ENCODE measurements at places on chromosomes 2 and 18. TPM values are rescaled to one million over a fixed set of nuclear protein-coding genes. Genes with fewer than 3 reads are reported as not detected.

DPP4 gene
- polyA plus RNA-seq, result 0.05 TPM

GRCh38 chr2:187475499-187476248, 27.6 kb upstream of the CALCRL start:
- H3K27me3 ChIP-seq, result no peaks in the 10 kb centered on the region
- no peaks in the 10 kb centered on the region for H3K36me3 ChIP-seq
- H3K4me1 ChIP-seq, result no peaks in the 10 kb centered on the region
- no peak for DNase-seq
- H3K27ac ChIP-seq, result no peak overlapping the region
- H3K4me3 ChIP-seq, result no peak overlapping the region

DSG4 gene
- not detected for polyA plus RNA-seq

DNA sequence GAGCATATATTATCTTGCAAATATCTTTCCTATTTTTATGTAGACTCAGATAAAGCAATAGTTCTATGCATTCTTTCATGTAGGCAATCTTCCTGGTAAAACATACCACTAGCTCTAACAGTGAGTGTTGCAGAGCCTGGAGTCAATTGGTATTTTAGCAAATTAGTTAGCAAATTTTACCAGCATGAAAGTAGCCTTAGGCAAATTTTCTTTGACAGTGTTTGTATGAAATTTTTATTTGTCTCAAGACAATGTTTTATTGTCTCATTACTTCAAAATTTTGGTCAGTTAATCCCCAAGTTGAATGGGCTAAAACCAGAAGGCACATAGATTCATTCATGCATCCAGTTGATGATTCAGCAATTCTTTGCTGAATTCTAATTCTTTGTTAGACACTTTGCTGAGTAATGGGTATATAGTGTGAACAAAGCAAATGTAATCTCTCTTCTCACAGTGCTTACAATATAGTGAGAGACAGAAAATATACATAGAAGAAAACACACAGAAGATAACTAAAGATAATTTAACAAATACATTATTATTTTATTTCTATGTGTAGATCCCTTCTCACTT, 27.1 kb downstream of the SLC38A11 start:
- no peak overlapping the region for H3K27ac ChIP-seq
- peaks cover 48% of the 10 kb centered on the region for H3K36me3 ChIP-seq
- DNase-seq, result no peak

- H3K4me3 ChIP-seq, result peak overlapping the region; percentile 59
- no peaks in the 10 kb centered on the region for H3K36me3 ChIP-seq
- no peak for DNase-seq
- peaks cover 25% of the 10 kb centered on the region for H3K27me3 ChIP-seq
- H3K27ac ChIP-seq, result no peak overlapping the region
Observed at GRCh38 chr18:36296650-36297416, 680 bp upstream of the FHOD3 start.

ASIC4 gene
- not detected for polyA plus RNA-seq

DNA sequence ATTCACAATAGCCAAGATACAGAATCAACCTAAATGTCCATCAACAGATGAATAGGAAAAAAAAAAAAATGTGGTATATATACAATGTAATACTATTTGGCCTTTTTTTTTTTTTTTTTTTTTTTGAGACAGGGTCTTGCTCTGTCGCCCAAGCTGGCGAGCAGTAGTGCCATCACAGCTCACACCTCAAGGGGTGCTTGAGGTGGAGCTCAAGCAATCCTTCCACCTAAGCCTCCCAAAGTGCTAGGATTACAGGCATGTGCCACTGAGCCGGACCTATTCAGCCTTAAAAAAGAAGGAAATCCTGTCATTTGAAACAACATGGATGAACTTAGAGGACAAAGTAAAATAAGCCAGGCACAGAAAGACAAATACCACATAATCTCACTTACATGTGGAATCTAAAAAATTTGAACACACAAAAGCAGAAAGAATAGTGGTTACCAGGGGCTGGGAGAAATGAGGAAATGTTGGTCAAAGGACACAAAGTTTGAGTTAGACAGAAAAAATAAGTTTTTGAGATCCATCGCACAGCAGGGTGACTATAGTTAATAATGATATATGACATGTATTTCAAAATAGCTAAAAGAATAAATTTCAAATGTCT, 26.0 kb downstream of the TLK1 start:
- no peak for DNase-seq
- H3K27me3 ChIP-seq, result no peaks in the 10 kb centered on the region
- no peaks in the 10 kb centered on the region for H3K36me3 ChIP-seq
- H3K4me3 ChIP-seq, result peak overlapping the region; percentile 69
- peaks cover 78% of the 10 kb centered on the region for H3K4me1 ChIP-seq

GRCh38 chr2:25340181-25340921, 1.4 kb downstream of the DNMT3A start:
- H3K27me3 ChIP-seq, result peaks cover 4% of the 10 kb centered on the region
- DNase-seq, result no peak
- H3K36me3 ChIP-seq, result no peaks in the 10 kb centered on the region
- no peak overlapping the region for H3K27ac ChIP-seq
- H3K4me1 ChIP-seq, result peaks cover 27% of the 10 kb centered on the region

C2orf78 gene
- not detected for polyA plus RNA-seq

DNA sequence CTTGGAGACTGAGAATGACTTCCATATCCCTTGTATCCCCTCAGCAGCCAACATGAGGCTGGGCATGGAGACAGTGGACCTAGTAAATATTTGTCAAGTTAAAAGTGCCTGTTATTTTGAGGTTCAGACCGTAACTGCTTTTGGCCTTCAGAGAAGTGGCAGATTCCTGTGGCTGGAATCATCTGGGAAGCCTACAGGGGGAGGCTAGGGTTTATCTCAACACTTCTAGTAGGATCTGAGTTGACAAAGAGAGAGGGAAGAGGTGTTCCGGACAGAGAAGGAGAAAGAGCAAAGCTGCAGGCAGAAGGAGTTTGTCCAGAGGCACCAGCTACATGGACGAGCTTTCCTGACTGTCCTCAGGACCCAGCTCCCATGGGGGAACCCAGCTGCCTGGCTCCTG, 27.0 kb downstream of the SLC14A2 start:
- H3K36me3 ChIP-seq, result no peaks in the 10 kb centered on the region
- H3K4me1 ChIP-seq, result no peaks in the 10 kb centered on the region
- peak overlapping the region; percentile 20 for H3K27ac ChIP-seq
- H3K4me3 ChIP-seq, result no peak overlapping the region
- peaks cover 7% of the 10 kb centered on the region for H3K27me3 ChIP-seq
- no peak for DNase-seq

- no peaks in the 10 kb centered on the region for H3K36me3 ChIP-seq
- peaks cover 19% of the 10 kb centered on the region for H3K27me3 ChIP-seq
- H3K27ac ChIP-seq, result no peak overlapping the region
- no peaks in the 10 kb centered on the region for H3K4me1 ChIP-seq
- DNase-seq, result peak; percentile 14
Observed at GRCh38 chr2:138787053-138787666, 7.0 kb upstream of the NXPH2 start.

REG1A gene
- not detected for polyA plus RNA-seq

VAMP5 gene
- 41.9 TPM for polyA plus RNA-seq

DNA sequence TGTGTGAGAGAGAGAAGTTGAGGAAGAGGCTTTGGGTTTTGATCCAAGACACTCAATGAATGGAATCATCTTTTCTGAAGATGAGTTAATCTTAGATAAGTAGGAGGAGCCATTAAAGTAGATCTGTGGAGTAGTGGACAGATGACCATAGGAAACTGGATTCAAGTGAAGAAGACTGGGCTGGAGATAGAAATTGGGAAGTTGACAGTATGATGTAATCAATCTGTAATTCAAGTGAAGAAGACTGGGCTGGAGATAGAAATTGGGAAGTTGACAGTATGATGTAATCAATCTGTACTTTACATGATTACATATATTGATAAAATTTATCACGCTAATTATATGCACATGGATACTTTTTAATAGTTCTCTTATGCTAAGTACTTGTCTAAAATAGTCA, 92.8 kb downstream of the PHLPP1 start:
- no peak overlapping the region for H3K27ac ChIP-seq
- H3K4me1 ChIP-seq, result peaks cover 14% of the 10 kb centered on the region
- H3K36me3 ChIP-seq, result no peaks in the 10 kb centered on the region

GRCh38 chr2:212791569-212791968, 253.0 kb upstream of the ERBB4 start:
- H3K36me3 ChIP-seq, result peaks cover under 1% of the 10 kb centered on the region
- no peaks in the 10 kb centered on the region for H3K4me1 ChIP-seq
- H3K4me3 ChIP-seq, result no peak overlapping the region
- DNase-seq, result no peak
- H3K27me3 ChIP-seq, result no peaks in the 10 kb centered on the region
- H3K27ac ChIP-seq, result no peak overlapping the region

DNA sequence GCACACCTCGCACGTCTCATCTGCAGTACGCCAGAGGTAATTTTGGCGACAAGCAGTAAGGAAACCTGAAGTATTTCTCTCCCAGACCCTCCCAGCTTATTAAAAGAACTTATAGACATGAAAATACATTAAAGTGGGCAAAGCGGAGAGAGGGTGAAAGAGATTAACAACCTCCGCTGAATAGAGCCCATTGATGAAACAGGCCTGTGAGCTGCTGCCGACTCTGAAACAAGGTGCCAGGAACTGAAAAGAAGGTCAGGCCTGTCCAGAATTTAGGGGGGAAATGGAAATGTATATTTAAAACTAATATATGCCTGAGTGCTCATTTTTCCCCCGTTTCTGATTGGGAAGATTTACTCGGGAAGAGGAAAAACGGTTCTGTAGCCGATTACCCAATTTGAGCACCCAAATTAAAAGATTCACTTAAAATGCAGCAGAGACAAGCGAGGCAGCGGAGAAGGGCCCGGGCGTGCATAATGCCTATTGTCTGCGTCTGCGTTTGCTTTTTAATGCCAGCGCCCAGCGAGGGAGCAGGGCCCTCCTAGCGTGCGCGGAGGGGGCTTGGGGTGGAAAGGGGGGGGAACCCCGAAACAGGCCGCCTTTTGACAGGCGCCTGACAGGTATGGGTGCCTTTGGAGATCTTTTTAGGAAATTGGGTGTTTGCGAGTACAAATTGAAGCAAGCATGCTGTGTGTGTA, 316.2 kb downstream of the GBX2 start:
- no peaks in the 10 kb centered on the region for H3K4me1 ChIP-seq
- H3K27ac ChIP-seq, result no peak overlapping the region
- peaks cover 8% of the 10 kb centered on the region for H3K27me3 ChIP-seq
- no peak for DNase-seq
- no peak overlapping the region for H3K4me3 ChIP-seq
- H3K36me3 ChIP-seq, result no peaks in the 10 kb centered on the region

POLR1B gene
- 15.3 TPM for polyA plus RNA-seq

- no peak overlapping the region for H3K4me3 ChIP-seq
- no peak for DNase-seq
- H3K36me3 ChIP-seq, result no peaks in the 10 kb centered on the region
- H3K27me3 ChIP-seq, result peaks cover 3% of the 10 kb centered on the region
- H3K4me1 ChIP-seq, result no peaks in the 10 kb centered on the region
- no peak overlapping the region for H3K27ac ChIP-seq
Observed at GRCh38 chr18:10100941-10101701, 187.3 kb downstream of the VAPA start.

ZNF396 gene
- not detected for polyA plus RNA-seq

- H3K4me3 ChIP-seq, result no peak overlapping the region
- H3K4me1 ChIP-seq, result peaks cover 7% of the 10 kb centered on the region
- no peaks in the 10 kb centered on the region for H3K36me3 ChIP-seq
- no peak overlapping the region for H3K27ac ChIP-seq
Observed at GRCh38 chr2:207891086-207891844, 121.6 kb upstream of the FZD5 start.

- no peak overlapping the region for H3K4me3 ChIP-seq
- no peaks in the 10 kb centered on the region for H3K4me1 ChIP-seq
- no peak for DNase-seq
- no peak overlapping the region for H3K27ac ChIP-seq
- H3K27me3 ChIP-seq, result no peaks in the 10 kb centered on the region
- no peaks in the 10 kb centered on the region for H3K36me3 ChIP-seq
Observed at GRCh38 chr2:40165509-40165844, 286.4 kb downstream of the SLC8A1 start.

- no peak for DNase-seq
- no peaks in the 10 kb centered on the region for H3K4me1 ChIP-seq
- H3K36me3 ChIP-seq, result no peaks in the 10 kb centered on the region
Observed at GRCh38 chr2:85736456-85737355, 17.1 kb upstream of the ATOH8 start.

GRCh38 chr2:170711196-170711773, 3.9 kb upstream of the SP5 start:
- peaks cover 51% of the 10 kb centered on the region for H3K27me3 ChIP-seq
- no peak overlapping the region for H3K27ac ChIP-seq
- H3K4me3 ChIP-seq, result no peak overlapping the region
- no peak for DNase-seq

- H3K4me3 ChIP-seq, result peak overlapping the region; percentile 28
- DNase-seq, result no peak
- no peaks in the 10 kb centered on the region for H3K36me3 ChIP-seq
- H3K27me3 ChIP-seq, result peaks cover 3% of the 10 kb centered on the region
- H3K27ac ChIP-seq, result no peak overlapping the region
Observed at GRCh38 chr2:181954538-181954883, 31.1 kb upstream of the PPP1R1C start.

DNA sequence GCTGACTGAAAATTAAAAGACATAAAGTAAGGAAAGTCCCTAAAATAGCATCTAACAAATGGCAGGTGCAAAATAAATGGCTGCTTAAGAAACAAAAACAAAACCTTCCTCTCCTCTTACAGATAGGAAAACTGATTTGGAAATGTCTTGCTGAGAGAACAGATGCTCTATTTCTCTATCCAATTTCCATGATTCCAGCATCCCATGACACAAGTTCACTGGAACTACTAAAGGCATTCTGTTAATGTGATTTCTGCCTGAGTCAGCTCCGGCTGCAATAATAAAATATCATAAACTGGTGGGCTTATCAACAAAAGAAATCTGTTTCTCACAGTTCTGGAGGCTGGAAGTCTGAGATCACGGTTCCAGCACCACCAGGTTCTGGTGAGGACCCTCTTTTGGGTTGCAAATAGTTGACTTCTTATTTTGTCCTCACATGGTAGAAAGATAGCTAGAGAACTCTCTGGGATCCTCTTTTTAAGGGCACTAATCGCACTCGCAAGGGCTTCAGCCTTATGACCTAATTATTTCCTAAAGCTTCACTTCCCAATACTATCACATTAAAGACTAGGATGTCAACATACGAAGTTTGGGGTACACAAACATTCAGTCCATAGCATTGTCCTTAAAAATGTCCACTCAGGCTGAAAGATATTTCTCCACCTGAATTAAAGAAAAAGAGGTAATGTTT, 78.2 kb upstream of the GALNT3 start:
- H3K4me3 ChIP-seq, result no peak overlapping the region
- H3K4me1 ChIP-seq, result peaks cover 8% of the 10 kb centered on the region
- peaks cover 6% of the 10 kb centered on the region for H3K36me3 ChIP-seq

GALNT13 gene
- not detected for polyA plus RNA-seq

MTCL1 gene
- 0.34 TPM for polyA plus RNA-seq

TMEM163 gene
- polyA plus RNA-seq, result 0.33 TPM

DNA sequence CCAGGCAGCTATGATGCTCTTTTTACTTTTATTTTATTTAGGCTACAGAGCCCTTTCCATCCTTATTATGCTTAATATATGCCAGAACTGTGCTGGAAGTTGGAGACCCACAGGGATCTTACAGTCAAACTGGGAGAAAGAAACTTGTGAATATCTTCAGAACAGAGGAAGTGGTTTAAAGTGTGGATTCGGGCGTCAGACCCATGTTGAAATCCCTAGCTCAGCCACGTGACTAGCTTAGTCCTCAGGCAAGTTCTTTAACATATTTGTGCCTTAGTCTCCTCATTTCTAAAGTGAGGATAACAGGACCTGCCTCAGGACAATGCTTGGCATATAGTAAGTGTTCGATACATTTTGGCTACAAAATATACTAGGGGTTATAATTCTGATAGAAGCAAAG, 59.1 kb downstream of the MAP3K20 start:
- no peak overlapping the region for H3K27ac ChIP-seq
- no peaks in the 10 kb centered on the region for H3K36me3 ChIP-seq
- no peak for DNase-seq
- H3K4me1 ChIP-seq, result no peaks in the 10 kb centered on the region
- no peak overlapping the region for H3K4me3 ChIP-seq
- no peaks in the 10 kb centered on the region for H3K27me3 ChIP-seq

BOLL gene
- polyA plus RNA-seq, result not detected

ABCG5 gene
- not detected for polyA plus RNA-seq

RAD51AP2 gene
- polyA plus RNA-seq, result not detected
